CD4-positive, alpha-beta T cell treated with Interleukin-12 subunit alpha and Interleukin-12 subunit beta, for 1 hour (primary cell): ENCODE measurements at places on chromosomes 5 and 9.

DNA sequence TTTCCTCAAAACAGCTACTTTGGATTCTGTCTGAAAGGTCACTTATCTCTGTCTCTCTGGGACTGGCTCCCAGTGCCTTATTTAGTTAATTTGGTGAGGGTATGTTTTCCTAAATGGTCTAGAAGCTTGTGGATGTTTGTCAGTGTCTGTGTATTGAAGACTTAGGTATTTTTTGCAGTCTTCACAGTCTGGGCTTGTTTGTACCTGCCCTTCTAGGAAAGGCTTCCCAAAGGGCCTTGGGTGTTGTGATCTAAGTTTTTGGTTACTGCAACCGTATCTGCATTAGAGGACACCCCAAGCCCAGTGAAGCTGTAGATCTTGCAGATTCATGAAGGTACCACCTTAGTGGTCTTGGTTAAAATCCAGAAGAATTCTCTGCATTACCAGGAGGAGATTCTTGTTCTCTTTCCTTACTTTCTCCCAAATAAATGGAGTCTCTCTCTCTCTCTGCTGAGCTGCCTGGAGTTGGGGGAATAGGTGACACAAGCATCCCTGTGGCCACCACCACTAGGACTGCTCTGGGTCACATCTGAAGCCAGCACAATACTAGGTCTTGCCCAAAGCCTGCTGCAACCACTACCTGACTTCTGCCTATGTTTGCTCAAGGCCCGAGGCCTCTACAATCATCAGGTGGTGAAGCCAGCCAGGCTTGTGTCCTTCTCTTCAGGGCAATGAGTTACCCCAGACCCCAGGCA is 17.8 kb upstream of the CCNB1 start:
- no peak for DNase-seq

- DNase-seq = no peak
These were observed 34.7 kb downstream of the ADAMTSL2 start for GRCh38 chr9:133569121-133569785.

DNA sequence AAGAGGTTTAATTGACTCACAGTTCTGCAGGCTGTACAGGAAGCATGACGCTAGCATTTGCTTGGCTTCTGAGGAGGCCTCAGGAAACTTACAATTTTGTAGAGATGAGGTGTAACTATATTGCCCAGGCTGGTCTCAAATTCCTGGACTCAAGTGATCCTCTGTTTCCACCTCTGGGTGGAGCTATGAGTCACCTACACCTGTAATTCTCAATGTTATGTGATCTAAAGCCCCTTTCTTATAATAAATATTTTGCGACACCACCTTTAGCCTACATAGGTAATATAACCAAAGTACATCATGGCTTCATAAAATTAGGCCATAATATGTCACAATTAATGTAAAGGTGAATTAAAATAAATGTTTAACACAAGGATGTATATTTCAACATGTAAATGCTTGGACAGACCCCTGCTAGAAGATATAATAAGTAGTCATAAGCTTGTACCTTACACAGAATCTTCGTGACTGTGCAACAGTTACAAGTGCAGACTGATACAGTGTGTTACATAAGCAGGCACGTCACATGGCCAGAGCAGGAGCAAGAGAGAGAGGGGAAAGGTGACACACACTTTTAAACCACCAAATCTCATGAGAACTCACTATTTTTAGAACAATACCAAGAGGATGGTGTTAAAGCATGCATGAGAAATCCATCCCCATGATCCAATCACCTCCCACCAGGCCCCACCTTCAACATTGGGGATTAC is 29.8 kb upstream of the SPINK4 start:
- DNase-seq = no peak

DNA sequence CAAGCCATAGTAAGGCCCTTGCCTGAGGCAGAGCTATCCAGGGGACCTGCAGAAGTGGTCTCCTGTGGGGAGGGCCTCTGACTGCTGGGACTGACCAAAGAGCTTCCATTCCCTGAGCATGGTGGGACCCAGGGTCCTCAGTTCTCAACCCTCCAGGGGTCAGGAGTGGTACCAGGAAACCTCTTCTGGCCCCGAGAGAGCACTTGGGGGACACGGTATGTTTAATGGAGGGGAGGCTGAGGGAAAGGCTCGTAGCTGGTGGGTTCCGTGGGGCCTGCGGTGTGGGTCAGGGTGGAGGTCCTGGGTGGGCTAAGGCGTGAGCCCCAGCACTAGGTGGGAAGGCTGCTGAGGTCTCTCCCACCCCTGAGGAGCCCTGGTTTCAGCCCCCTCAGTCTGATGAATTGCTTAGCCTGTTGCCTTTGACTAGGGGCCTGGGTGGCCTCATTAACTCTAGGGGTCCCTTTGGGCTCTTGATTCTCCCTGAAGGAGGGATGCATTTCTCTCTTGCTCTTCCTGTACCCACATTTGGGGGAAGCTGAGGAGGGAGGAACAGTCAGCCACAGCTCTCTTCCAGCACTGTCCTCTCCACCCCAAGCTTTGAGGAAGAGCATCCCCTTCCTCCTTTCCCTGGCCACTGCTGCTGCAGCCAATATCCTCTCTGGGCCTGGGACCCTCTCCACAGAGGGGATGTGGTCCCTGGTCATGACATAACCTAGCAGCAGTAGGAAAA is 34.0 kb downstream of the CSF1R start:
- no peak for DNase-seq

DNA sequence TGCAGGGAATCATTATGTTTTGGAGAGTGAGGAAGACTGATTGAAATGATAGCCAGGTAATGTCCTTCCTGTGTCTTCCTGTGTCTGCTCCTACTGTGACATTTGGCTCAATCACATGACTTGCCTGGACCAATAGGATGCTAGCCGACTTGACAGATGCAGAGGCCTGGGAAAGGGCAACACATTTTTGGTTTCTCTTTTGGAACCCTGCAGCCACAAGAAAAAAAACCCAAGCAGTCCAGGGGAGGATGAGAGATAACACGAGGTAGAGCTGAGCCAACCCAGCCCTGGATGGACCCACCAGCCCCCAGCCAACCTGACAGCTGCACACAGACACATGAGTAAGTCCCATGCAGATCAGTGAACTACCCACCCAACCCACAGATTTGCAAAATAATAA is 256.1 kb upstream of the SMARCA2 start:
- no peak for DNase-seq

DNA sequence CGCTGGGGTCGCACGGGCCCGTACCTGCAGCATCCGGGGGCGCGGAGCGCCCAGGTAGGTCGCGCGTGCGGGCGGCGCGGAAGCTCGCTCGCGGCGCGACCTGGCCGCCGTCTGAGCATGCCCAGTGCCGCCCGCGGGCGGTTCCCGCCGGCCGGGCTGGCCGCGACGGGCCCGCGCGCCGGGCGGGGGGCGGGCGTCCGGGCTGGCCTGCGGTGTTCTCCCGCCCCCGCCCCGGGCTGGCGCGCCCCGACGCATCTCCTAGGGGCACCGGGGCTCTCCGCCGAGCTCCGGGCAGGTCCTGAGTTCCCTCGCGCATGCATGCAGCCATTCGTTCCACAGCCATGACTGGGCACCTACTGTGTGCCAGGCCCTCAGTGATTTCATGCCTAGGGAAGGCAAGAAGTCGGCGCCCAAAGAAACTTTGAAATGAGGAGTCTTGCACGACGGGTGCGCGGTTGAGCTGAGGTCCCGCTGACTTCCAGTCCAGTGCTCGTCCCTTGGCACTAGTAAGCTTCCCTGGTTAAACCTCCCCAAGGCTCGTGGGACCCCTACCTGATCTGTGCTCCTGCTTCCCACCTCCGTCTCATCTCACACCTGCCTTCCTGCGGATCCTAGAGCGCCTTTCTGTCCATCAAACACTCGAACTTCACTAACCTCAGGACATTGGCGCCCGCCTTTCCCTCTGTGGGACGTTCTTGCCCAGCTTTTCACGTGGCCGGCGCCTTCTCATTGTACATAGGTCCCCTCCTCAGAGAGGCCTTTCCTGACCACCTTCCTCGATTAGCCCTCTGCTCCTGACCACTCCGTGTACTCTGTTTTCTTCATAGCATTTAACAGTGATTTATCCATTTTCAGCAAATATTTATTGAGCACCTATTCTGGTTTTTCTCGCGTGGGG is at the start of gene PTPN3:
PTPN3 (minus strand) TSS at position 113 of the 898 bp plus-strand sequence. CDS start 34,873 bp downstream, outside the sequence.
- no peak for DNase-seq

- DNase-seq = no peak
These were observed 31.2 kb downstream of the FGF18 start for GRCh38 chr5:171450423-171451331.

GRCh38 chr5:108143581-108143980 is 238.3 kb downstream of the FBXL17 start:
- DNase-seq = no peak

- no peak for DNase-seq
These were observed 966.3 kb upstream of the C9orf72 start for GRCh38 chr9:28539434-28540070.

- no peak for DNase-seq
These were observed 92.6 kb upstream of the GAS1 start for GRCh38 chr9:87039809-87040392.
